Left lung (tissue), 14 donors: ENCODE measurements at places on chromosomes 12 and 14.
A peak's percentile ranks its signal among the peaks of the same experiment; 100 is the strongest.

DNA sequence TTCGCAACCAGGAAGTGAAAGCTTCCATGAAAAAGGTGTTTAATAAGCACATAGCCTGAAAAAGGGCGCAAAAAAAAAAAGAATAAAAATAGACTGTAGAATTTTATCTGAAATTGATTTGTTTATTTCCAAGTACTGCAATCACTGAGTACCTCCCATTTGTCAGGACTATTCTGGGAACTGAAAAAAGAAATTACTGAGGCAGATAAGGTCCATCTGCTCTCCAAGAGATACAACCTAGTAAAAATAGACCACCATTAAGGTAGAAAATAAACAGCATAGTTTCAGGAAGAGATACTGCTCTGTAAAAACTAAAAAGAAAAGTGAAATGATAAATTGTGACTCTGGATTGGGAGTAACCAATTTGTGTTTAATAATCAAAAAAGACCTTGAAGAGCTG lies 24.7 kb downstream of the OR4N2 start:
- H3K4me3 ChIP-seq = no peak overlapping the region
- H3K27ac ChIP-seq = no peak overlapping the region
- H3K27me3 ChIP-seq = no peaks in the 10 kb centered on the region
- no peaks in the 10 kb centered on the region for H3K36me3 ChIP-seq
- H3K4me1 ChIP-seq = no peaks in the 10 kb centered on the region

DNA sequence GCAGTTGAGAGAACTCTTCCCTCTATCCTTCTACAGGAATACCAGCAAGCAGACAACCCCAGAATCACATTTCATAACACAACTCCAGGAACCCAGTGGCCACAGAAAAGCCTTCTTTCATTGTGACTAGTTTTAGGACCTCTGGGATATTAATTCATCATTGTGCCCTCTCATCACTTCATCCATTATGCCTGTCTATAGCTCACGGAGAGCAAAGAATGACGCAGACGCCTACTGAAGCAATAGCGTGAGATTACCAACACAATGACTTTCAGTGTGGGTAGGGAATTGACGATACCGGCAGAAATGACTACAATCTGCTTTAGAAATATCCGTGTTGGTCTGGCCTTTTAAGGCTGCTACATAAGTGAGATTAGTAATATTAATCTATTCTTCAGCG lies 158.1 kb upstream of the FOXG1 start:
- H3K4me3 ChIP-seq = no peak overlapping the region
- H3K27ac ChIP-seq = no peak overlapping the region
- H3K4me1 ChIP-seq = no peaks in the 10 kb centered on the region

GRCh38 chr12:128468926-128469325 lies 202.0 kb downstream of the TMEM132C start:
- H3K4me3 ChIP-seq = no peak overlapping the region
- no peaks in the 10 kb centered on the region for H3K36me3 ChIP-seq
- no peak for DNase-seq
- H3K27me3 ChIP-seq = no peaks in the 10 kb centered on the region

- peak overlapping the region; percentile 49 for H3K4me3 ChIP-seq
- DNase-seq = no peak
- peaks cover 20% of the 10 kb centered on the region for H3K4me1 ChIP-seq
- H3K36me3 ChIP-seq = no peaks in the 10 kb centered on the region
- peaks cover 2% of the 10 kb centered on the region for H3K27me3 ChIP-seq
These were observed 1.3 kb downstream of the PPP1R13B start for GRCh38 chr14:103846097-103846496.

DNA sequence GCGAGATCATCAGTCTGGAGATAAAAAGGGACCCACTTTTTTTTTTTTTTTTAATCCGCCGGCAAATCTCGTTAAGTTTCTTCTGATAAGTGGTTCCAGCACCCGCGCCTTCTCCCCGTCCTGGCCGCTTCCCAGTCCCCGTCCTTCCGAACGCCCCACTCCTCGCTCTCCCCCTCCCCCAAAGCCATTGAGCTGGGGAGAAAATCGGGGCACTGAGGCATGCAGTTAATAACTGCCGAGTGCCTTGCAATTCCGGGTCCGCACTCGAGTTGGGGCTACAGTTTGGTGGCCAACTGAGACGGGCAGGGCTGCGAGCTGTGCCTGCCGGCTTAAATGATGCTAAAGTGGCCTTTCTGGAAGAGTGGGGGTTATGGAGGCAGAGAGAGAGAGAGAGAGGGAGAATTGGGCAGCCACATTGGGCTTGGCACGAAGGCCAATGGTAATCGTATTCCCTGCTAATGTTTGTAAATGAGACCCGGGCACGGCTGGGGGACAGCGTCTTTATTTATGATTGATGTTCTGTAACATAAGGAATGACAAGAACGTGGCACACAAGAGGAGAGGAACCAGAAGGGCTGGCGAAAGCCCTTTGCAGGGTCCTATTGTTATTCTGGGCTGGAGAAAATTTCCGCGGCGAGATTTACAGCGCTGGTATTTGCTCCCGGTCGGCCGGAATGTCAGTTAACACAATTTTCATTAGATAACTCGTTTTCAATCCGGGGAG lies 115.4 kb upstream of the MYL2 start:
- DNase-seq = no peak
- peaks cover 57% of the 10 kb centered on the region for H3K27me3 ChIP-seq
- no peaks in the 10 kb centered on the region for H3K4me1 ChIP-seq
- H3K36me3 ChIP-seq = no peaks in the 10 kb centered on the region
- H3K27ac ChIP-seq = no peak overlapping the region
- H3K4me3 ChIP-seq = no peak overlapping the region

- H3K4me1 ChIP-seq = no peaks in the 10 kb centered on the region
- H3K4me3 ChIP-seq = no peak overlapping the region
- no peak overlapping the region for H3K27ac ChIP-seq
- DNase-seq = no peak
- H3K27me3 ChIP-seq = no peaks in the 10 kb centered on the region
These were observed 124.8 kb upstream of the NOS1 start for GRCh38 chr12:117485984-117486839.

DNA sequence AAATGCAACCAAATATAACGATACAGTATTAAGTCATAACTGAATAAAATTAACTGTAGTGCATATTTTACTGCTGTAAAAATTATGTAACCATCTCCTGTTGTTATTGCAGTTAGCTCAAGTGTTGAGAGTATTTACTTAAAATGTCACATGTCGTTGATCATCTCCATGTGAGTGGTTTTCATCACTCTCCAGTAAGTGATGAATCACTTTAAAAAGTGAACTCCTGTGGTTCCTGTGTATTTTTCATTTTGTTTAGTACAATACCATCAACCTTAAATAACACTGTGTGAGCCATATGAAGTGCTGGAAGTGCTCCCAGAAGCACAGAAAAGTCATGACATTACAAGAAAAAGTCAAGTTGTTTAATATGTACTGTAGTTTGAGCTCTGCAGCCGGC lies 104.7 kb upstream of the SLCO1B1 start:
- H3K27me3 ChIP-seq = no peaks in the 10 kb centered on the region
- H3K27ac ChIP-seq = no peak overlapping the region
- DNase-seq = no peak
- no peaks in the 10 kb centered on the region for H3K4me1 ChIP-seq
- H3K36me3 ChIP-seq = no peaks in the 10 kb centered on the region

- DNase-seq = no peak
- no peaks in the 10 kb centered on the region for H3K4me1 ChIP-seq
- no peak overlapping the region for H3K27ac ChIP-seq
- H3K27me3 ChIP-seq = no peaks in the 10 kb centered on the region
- H3K36me3 ChIP-seq = no peaks in the 10 kb centered on the region
These were observed 32.9 kb upstream of the CHST11 start for GRCh38 chr12:104423809-104424208.

GRCh38 chr14:34203251-34203722 lies 252.4 kb upstream of the EGLN3 start:
- no peak overlapping the region for H3K27ac ChIP-seq
- no peak for DNase-seq
- H3K4me3 ChIP-seq = no peak overlapping the region
- no peaks in the 10 kb centered on the region for H3K27me3 ChIP-seq
